Stimulated activated naive B cell treated with anti-CD40 and anti-IgM and Interleukin-4, amounts not matched to agents 10 μg/mL and 1 μg/mL and 100 μg/mL, for 72 hours (primary cell): ENCODE measurements at places on chromosomes 2 and 18.

DNA sequence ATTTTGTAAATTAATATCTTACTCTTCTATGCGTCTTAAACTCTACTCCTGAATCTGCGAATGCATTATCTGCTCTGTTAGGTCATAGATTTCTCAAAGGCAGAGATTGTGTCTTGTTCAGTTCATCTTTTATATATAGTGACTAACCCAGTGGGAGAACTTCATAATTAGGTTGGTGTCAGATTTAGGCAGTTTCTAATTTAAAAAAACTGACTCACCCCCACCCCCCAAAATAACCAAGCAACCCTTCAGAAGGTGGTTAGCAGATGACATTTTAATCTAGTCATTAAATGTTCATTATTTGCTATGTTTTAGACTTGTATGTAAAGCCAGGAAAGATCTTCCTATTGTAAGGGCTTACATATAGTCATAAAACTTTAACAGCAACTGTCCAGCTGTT, 10.4 kb downstream of the SERPINB12 start:
- no peak overlapping the region for H3K27ac ChIP-seq
- no peaks in the 10 kb centered on the region for H3K36me3 ChIP-seq
- no peaks in the 10 kb centered on the region for H3K4me1 ChIP-seq
- no peak for DNase-seq
- H3K4me3 ChIP-seq = no peak overlapping the region

GRCh38 chr2:104428155-104428554, 425.8 kb upstream of the POU3F3 start:
- peaks cover 6% of the 10 kb centered on the region for H3K27me3 ChIP-seq
- DNase-seq = no peak
- no peak overlapping the region for H3K27ac ChIP-seq
- H3K4me1 ChIP-seq = no peaks in the 10 kb centered on the region
- H3K36me3 ChIP-seq = no peaks in the 10 kb centered on the region

- peaks cover 10% of the 10 kb centered on the region for H3K4me1 ChIP-seq
- DNase-seq = no peak
- H3K4me3 ChIP-seq = no peak overlapping the region
- peaks cover 25% of the 10 kb centered on the region for H3K27me3 ChIP-seq
- peaks cover 38% of the 10 kb centered on the region for H3K36me3 ChIP-seq
These were observed 92.0 kb downstream of the NDUFA10 start for GRCh38 chr2:239932881-239933735.

DNA sequence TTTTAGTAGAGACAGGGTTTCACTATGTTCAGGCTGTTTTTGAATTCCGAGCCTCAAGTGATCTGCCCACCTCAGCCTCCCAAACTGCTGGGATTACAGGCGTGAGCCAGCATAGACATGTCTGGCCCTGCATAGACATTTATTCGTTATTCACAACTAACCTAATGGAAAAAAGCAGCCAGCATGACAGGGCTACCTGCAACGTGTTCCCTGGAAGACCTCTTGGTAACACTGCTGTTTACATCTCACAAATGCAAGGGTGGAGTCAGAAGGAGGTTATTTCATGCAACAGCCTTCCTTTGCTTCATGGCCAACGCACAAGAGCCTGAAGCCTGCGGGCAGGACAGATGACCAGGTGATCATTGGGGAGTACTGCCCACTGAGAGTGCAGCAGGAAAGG, 9.2 kb downstream of the SERPINE2 start:
- no peak overlapping the region for H3K27ac ChIP-seq
- peaks cover 8% of the 10 kb centered on the region for H3K27me3 ChIP-seq
- H3K36me3 ChIP-seq = peaks cover 2% of the 10 kb centered on the region
- no peak overlapping the region for H3K4me3 ChIP-seq

- DNase-seq = no peak
- H3K27ac ChIP-seq = no peak overlapping the region
- H3K36me3 ChIP-seq = peaks cover 16% of the 10 kb centered on the region
- peaks cover 52% of the 10 kb centered on the region for H3K4me1 ChIP-seq
- H3K27me3 ChIP-seq = no peaks in the 10 kb centered on the region
These were observed 26.2 kb downstream of the EPC2 start for GRCh38 chr2:148670773-148671172.

DNA sequence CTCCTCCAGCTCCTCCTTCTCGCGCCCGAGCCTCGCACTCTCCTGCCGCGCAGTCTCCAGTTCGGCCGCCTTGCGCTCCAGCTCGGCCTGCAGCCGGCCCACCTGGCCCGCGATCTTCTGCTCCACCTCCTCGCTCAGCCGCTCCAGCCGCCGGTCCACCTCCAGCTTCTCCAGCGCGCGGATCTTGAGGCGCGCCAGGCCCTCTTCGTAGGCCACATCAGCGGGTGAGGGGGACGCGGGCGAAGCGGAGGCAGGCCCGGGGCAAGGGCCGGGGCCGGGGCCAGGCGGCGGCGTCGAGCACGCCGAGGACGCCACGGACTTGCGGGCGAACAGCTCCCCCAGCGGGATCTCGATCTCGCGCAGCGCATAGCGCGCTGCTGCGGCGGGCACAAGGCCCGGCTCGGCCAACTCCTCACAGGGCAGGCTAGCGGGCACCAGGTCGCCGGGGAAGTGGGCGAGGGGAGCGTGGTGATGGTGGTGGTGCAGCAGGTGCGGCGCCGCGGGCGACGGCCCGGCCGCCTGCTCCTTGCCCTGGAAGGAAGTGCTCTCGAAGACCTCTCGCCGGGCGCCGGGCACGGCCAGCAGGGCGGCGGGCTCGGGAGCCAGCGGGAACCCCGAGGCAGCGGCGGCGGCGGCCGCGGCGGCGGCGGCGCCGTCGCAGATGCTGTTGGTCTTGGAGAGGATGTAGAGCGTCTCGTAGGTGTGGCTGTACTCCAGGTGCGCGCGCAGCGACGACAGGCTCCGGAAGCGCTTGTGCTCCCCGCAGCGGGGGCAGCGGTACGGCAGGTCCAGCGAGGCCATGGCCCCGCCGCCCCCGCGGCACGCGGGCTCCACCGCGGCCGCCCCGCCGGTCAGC, 15.2 kb downstream of the FBXO41 start:
- H3K36me3 ChIP-seq = peaks cover 53% of the 10 kb centered on the region
- peaks cover 7% of the 10 kb centered on the region for H3K27me3 ChIP-seq
- DNase-seq = peak; percentile 32
- no peak overlapping the region for H3K27ac ChIP-seq
- peak overlapping the region; percentile 58 for H3K4me3 ChIP-seq
- H3K4me1 ChIP-seq = peaks cover 20% of the 10 kb centered on the region

GRCh38 chr2:101464841-101465240, 10.1 kb downstream of the RFX8 start:
- H3K4me3 ChIP-seq = no peak overlapping the region
- no peaks in the 10 kb centered on the region for H3K36me3 ChIP-seq
- peaks cover 23% of the 10 kb centered on the region for H3K27me3 ChIP-seq
- peaks cover 13% of the 10 kb centered on the region for H3K4me1 ChIP-seq
- H3K27ac ChIP-seq = no peak overlapping the region

- DNase-seq = no peak
- H3K4me3 ChIP-seq = no peak overlapping the region
- H3K4me1 ChIP-seq = no peaks in the 10 kb centered on the region
- H3K36me3 ChIP-seq = no peaks in the 10 kb centered on the region
- no peaks in the 10 kb centered on the region for H3K27me3 ChIP-seq
These were observed 518.8 kb upstream of the ACVR2A start for GRCh38 chr2:147325990-147326389.

DNA sequence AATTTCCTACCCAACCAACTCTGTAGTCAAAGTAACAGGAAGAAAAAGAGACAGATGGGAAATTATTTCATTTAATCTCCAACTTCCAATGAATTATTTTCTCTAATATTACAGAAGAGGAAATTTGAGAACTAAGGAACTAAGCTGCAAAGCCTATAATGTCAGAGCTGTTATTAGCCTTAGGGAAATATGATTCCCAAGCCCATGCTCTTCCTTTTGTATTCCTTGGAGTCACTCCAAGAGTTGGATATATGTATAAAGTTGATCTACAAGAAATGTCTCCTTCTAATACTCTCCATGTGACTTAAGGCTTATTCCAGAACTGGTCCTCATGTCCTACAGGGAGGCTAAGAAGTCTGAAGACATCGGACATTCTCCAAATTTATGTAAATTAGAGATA, 31.6 kb upstream of the VWC2L start:
- H3K27me3 ChIP-seq = no peaks in the 10 kb centered on the region
- DNase-seq = no peak
- no peak overlapping the region for H3K27ac ChIP-seq
- no peaks in the 10 kb centered on the region for H3K36me3 ChIP-seq
- no peak overlapping the region for H3K4me3 ChIP-seq

DNA sequence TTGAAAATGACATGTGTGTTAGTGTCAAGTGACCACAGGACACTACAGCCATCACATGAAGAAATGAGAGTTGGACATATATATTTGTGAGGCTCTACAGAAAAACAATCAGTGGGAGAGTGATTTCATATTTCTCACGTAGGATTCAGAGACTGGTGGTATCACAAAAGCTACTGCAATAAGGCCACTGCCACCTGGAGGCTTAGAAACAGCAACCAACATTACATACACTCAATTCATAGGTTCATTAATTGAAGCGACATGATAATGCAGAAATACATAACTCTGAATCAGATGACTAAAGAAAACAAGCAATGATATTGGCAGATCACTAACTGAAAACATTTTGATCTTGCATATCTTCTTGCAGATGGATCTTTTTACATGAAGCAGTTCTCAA, 248.1 kb upstream of the KLHL14 start:
- no peak for DNase-seq
- no peaks in the 10 kb centered on the region for H3K36me3 ChIP-seq
- no peak overlapping the region for H3K27ac ChIP-seq
- no peak overlapping the region for H3K4me3 ChIP-seq
- H3K27me3 ChIP-seq = peaks cover 7% of the 10 kb centered on the region
- H3K4me1 ChIP-seq = no peaks in the 10 kb centered on the region

GRCh38 chr18:10511236-10511635, 14.6 kb upstream of the NAPG start:
- DNase-seq = no peak
- peaks cover 11% of the 10 kb centered on the region for H3K27me3 ChIP-seq
- no peak overlapping the region for H3K27ac ChIP-seq
- H3K36me3 ChIP-seq = peaks cover 5% of the 10 kb centered on the region
- no peak overlapping the region for H3K4me3 ChIP-seq

DNA sequence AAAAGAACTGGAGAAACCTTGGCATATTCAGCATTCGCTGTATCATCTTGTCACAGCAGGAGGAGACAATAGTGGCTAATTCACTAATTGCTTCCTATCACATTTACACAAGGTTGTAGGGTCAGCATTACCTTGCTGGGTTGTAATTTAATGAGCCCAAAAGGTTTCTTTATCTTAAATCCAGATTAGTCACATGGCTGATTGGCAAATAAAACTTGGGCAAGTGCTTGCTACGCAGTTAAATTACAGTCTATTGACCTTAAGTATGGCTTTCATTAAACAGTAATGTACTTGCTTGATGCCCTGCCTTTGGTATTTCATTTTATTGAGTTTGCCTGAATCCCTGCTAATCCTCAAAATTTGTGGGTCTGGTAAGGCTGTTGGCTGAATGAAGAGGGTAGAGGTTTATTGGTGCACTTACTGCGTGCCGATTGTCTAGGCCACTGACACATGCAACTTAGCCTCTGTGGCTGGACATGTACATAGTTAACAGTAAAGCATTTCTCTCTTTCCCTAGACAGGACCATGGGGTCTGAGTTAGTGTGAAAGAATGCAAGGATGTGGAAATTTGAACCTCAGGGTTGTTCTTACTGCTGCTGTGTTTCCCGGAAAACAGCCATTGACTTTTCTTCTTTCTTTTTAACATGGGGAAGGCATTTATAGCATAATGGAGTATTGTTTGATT, 34.3 kb downstream of the FMNL2 start:
- H3K27ac ChIP-seq = no peak overlapping the region
- peaks cover 9% of the 10 kb centered on the region for H3K27me3 ChIP-seq
- H3K4me3 ChIP-seq = no peak overlapping the region
- DNase-seq = no peak
- H3K36me3 ChIP-seq = no peaks in the 10 kb centered on the region

GRCh38 chr18:36349552-36349951, 52.0 kb downstream of the FHOD3 start:
- H3K27ac ChIP-seq = no peak overlapping the region
- no peak overlapping the region for H3K4me3 ChIP-seq
- DNase-seq = no peak
- H3K27me3 ChIP-seq = peaks cover 33% of the 10 kb centered on the region

GRCh38 chr2:132690664-132691303, 20.8 kb upstream of the LYPD1 start:
- no peaks in the 10 kb centered on the region for H3K36me3 ChIP-seq
- H3K4me3 ChIP-seq = no peak overlapping the region
- H3K27ac ChIP-seq = no peak overlapping the region
- H3K4me1 ChIP-seq = no peaks in the 10 kb centered on the region
- H3K27me3 ChIP-seq = no peaks in the 10 kb centered on the region

GRCh38 chr2:238129166-238130010, 9.1 kb upstream of the KLHL30 start:
- H3K27ac ChIP-seq = no peak overlapping the region
- no peak overlapping the region for H3K4me3 ChIP-seq
- H3K36me3 ChIP-seq = no peaks in the 10 kb centered on the region
- no peaks in the 10 kb centered on the region for H3K4me1 ChIP-seq
- H3K27me3 ChIP-seq = no peaks in the 10 kb centered on the region

GRCh38 chr2:102508863-102509262, 35.8 kb downstream of the SLC9A4 start:
- H3K27me3 ChIP-seq = peaks cover 18% of the 10 kb centered on the region
- H3K36me3 ChIP-seq = peaks cover 5% of the 10 kb centered on the region

DNA sequence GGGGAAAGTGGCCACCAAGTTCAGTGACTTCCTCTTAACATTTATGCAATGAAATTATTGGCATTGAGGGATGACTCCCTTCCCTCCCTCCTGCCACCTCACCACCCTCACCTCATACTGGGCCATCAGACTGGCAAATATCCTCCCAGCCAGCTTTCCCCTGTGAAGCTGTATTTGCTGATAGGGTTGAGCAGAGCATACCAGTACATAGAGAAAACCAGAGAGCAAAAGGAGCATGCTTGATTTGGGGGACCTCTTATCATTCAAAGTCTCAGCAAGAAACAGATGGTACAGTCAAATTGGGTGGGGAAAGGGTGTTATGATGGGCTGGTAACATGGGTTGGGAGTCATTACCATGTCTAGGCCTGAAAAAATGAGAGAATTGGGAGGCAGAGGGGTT, 19.1 kb upstream of the B3GNT2 start:
- H3K27me3 ChIP-seq = no peaks in the 10 kb centered on the region
- no peak for DNase-seq
- H3K27ac ChIP-seq = no peak overlapping the region
- H3K4me3 ChIP-seq = no peak overlapping the region
- H3K36me3 ChIP-seq = no peaks in the 10 kb centered on the region

GRCh38 chr2:119117891-119118882, 40.4 kb downstream of the C1QL2 start:
- H3K4me1 ChIP-seq = no peaks in the 10 kb centered on the region
- H3K27me3 ChIP-seq = peaks cover 36% of the 10 kb centered on the region
- no peak for DNase-seq
